Astrocyte (in vitro differentiated cells and primary cell): ENCODE measurements at places on chromosomes 1 and 21.

DNA sequence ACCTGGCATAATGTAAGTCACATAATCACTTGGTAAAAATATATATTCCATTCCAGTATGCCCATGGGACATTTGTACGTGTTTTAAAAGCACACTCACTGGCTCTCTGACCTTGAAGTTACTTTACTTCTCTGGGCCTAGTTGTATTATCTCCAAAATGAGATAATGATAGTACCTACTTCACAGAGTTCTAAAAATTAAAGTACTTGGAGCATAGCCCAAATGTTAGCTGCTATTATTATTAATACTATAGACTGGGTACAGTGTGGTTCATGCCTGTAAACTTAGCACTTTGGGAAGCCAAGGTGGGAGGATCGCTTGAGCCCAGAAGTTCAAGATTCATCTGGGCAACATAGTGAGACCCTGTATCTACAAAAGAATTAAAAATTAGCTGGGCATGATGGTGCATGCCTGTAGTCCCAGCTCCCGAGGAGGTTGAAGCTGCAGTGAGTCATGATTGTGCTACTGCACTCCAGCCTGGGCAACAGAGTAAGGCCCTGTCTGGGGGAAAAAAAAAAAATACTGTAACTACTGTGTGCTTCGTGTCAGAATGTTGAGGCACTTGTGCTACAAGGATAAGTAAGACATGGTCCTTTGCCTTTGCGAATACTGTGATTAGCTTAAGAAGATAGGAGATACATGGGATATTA lies 45.7 kb downstream of the TDRD5 start:
- no peak for DNase-seq

DNA sequence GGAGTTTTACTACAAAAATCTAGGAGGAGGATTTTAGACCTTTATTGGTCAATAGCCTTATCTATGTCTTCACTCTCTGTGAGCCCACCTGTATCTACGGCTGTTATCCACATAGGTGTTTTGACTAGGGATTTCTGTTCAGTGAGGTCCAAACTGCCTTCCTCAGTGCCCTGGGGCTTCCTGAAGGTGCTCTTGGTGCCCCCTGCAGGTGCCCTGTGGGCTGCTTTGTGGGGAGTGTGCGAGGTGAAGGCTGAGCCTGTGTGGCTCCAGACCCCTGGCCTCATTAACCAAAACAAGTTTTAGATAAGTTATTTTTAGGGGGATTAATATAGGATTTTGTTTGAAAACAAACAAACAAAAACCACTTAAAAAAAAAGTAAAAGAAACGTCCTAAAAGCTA lies 122.5 kb downstream of the KIF26B start:
- DNase-seq, result no peak

DNA sequence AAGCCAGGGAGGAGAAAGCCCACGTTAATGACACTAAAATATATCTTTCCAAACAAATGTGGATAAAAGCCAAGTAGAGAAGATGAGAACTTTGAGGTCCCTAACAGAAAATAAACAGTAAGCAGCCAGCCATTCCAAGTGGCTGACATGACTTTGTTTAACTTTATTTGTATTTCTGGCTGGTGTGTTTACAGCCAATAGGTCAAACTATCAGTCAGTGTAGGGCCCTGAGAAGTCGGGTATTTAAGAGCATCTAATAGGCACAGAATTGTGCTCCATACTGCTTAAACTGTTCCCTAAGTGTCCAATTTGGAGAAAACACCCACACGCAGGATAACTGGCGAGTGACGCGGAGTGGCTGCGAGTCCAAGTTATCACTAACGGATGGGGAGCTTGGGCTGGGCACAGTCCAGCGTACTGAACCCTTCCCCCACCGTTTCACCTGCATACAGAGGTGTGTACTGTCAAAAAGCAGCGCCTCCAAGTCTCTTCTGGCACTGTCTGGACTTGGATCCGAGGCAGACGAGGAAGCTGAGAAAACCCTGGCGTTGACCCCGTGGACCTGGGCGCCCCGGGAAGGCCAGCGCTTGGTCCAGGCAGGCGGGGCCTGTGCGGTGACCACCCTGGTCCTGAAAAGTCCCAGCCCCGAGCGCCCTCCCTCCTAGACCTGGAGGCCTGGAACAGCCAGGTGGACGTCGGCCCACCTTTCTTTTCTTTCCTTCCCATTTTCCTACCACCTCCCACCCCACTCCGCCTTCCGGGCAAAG lies 662 bp upstream of the LGALS8 start:
- DNase-seq, result no peak

GRCh38 chr1:239858057-239858456 lies 233.6 kb upstream of the FMN2 start:
- peak; percentile 67 for DNase-seq

- DNase-seq, result no peak
These were observed 416 bp upstream of the TNFRSF14 start for GRCh38 chr1:2555634-2556276.
